GM12865 (cell line): ENCODE measurements at places on chromosomes 7 and 10.

DNA sequence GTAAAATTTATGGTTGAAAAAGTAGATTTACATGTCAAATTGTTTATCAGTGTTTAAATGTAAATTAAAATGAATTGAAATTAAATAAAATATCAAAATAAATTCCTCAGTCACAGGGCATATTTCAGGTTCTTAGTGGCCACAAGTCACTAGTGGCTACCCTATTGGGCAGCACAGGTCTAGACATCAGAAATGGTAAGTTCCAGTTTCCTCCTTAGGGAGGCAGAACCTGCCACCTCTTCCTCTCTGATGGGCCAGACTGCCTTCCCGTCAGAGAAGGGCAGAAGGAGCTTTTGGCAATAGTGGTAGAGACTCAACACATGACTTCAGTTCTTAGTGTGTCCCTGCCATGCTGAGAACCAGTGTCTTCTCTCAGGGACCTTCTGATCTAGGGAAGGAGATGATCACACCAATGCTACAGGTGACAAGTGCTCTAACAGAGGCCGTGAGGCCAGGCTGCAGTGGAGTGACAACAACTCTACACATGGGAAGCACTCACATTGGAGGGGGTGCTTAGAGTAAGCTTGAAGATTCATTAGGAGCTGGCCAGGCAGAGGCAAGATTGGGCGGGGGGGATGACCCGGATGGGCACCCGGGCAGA, 14.4 kb upstream of the PCBD1 start:
- DNase-seq, result no peak

DNA sequence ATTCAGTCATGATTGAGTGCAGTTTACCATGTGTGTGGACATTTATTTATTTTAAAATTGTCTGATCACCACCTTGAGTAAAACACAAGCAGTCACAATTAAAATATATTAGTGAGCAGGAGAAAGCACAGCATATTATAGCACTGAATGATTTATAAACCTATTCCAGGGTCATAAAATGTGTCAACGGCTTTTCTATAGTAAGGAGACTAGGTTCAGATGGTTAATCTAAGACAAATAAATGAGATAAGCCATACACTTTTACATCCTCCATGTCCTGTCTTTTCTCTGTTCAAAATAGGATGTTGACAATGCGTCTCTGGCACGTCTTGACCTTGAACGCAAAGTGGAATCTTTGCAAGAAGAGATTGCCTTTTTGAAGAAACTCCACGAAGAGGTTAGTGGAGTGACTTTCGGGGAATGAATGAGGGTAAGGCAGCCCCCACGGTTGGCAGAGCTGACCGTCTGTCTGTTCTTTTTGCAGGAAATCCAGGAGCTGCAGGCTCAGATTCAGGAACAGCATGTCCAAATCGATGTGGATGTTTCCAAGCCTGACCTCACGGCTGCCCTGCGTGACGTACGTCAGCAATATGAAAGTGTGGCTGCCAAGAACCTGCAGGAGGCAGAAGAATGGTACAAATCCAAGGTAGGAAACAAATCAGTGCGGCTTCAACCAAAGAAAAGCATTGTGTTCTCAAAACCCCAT, 5.4 kb downstream of the VIM start:
- no peak for DNase-seq

DNA sequence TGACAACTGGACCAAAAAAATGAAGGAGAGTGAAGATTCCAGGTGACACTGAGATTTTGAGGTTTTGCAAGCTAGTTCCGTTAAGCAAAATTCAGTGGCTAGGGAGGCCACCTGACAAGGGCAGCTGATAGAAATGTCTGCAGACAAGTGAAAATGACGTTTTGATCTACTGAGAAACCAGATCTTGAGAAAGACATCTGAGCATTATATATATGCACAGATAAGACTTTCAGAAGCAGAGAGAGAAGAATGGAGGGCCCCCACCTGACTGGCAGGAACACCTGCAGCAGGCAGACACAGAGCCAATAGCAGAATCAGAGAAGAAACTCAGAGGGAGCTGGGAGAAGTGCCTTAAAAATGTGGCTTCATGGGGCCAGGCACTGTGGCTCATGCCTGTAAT, 76.1 kb upstream of the LRGUK start:
- DNase-seq, result no peak

DNA sequence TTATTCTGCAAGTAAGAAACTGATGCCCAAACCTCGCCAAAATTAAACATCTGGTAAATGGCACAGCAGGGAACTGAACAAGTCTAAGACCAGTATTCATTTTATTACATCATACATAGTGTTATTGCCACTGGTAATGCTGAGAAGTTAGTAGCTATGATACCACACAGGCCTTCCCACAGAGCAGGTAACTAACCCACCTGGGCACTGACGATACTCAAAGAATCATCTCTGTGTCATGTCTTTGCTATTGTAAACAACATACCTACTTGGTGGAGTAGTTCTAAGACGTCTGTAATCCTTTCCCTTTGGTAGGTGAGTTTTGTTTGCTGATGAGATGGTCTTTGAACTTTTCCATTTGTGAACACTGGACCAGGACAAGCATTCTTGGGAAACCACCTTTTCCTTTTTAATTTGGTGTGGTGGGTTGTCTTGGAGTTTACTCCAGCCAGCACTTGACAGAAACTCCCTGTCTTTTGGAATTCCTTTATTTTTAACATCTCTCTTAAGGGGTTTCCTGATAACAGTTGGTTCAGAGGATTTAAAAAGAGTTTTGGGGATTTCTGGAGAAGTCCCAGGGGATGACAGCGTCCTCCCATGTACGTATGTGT, 40.9 kb downstream of the PDSS1 start:
- DNase-seq, result peak; percentile 30

- DNase-seq, result no peak
Observed at GRCh38 chr7:68439897-68440296, 1158.4 kb upstream of the AUTS2 start.

DNA sequence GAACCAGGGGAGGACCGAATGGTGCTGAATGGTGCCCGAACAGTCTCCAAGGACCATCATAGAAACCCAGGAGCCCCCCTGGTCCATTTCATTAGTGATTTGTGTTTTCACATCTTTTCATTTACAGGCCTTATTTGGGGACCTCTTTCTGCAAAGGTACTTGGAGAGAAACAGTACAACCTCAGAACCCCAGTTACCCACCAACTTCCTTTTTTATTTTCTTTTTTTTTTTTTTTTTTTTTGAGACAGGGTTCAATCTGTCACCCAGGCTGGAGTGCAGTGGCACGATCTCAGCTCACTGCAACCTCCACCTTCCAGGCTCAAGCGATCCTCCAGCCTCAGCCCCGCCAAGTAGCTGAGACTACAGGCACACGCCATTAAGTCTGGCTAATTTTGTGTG, 13.0 kb upstream of the ELN start:
- no peak for DNase-seq

- DNase-seq, result peak; percentile 1
Observed at GRCh38 chr7:13945670-13946069, 43.8 kb downstream of the ETV1 start.

DNA sequence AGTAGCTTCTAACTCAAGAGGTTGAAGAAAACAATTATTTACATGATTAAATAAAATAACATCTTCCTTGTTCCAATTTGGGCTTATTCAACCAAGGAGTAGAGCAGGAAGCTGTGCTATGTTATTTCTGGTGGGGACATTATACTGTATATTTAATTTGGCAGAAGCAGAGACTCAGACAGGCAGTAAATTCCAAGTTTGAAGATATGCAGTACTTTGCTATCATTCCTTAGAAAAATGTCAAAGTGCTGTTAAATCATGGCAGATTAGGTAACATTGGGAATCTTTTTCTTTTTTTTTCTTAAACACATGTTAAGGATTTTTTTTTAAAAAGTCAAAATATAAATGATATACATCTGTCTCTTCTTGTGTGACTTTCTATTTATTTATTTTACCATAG, 190.1 kb downstream of the SUGCT start:
- DNase-seq, result no peak

DNA sequence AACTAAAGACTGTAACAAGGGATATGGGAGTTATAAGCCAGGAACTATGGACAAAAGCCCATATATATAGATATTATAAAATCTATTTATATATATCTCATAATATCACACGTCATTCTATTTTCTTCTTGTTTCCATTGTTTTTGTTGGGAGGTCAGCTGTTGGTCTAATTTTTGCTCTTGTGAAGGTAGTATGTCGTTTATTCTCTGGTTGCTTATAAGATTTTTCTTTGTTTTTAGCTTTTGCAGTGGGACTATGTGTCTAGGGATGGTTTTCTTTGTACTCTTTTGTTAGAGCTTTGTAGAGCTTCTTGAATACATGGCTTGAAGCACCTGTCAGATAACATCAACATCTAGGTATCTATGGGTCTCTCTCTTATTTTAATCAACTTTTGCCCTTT, 14.0 kb downstream of the ARL4A start:
- DNase-seq, result no peak

DNA sequence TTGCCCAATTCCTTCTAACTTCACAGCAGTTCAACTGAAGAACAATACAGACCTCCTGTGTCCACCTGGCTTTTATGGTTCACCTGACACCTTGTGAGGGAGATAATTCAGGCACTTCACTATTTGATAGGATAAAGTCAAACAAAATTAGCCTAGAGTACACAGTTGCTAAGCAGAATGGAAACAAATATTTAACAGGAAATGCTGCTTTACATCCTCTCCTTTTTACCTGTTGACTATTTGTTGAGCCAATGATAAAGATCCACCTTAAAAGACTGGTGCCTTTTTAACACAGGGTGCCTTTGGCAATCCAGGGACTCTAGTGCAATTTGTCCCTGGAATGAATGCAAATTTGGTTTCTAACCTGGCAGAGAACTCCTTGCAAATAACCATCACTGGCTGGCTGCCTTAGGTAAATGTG, 39.8 kb downstream of the ITPRID1 start:
- no peak for DNase-seq

DNA sequence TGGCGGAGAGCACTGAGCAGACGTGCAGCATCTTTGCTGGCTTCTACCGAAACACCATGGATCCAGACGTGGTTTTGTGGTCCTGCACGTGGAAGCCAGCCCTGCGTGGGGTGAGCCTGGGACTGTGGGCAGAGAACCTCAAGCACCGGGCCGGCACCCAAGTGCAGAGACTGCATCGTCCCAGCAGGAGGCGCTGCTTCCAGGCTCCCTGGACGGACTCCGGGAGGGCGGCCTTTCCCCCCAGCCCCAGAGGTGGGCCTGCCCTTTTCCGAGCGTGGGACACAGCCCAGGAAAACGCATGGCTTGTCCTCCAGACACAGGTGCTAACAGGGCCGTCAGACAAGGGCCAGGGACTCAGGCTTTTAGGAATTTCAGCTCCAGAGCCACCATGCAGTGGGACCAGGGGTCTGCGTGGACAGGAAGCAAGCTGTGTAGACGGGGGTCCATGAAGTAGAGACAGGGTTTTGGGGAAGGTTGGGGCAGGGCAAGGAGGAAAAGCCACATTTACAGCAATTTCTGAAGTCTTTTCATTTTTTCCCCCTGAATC, 303.9 kb downstream of the WDR37 start:
- no peak for DNase-seq

GRCh38 chr7:101096331-101096956, 11.2 kb downstream of the TRIM56 start:
- DNase-seq, result no peak
